Right forelimb (tissue), 1 donor: ENCODE measurements at places on chromosomes 7 and 10.

GRCh38 chr7:137916564-137916963 is 69.8 kb upstream of the DGKI start:
- DNase-seq: no peak

DNA sequence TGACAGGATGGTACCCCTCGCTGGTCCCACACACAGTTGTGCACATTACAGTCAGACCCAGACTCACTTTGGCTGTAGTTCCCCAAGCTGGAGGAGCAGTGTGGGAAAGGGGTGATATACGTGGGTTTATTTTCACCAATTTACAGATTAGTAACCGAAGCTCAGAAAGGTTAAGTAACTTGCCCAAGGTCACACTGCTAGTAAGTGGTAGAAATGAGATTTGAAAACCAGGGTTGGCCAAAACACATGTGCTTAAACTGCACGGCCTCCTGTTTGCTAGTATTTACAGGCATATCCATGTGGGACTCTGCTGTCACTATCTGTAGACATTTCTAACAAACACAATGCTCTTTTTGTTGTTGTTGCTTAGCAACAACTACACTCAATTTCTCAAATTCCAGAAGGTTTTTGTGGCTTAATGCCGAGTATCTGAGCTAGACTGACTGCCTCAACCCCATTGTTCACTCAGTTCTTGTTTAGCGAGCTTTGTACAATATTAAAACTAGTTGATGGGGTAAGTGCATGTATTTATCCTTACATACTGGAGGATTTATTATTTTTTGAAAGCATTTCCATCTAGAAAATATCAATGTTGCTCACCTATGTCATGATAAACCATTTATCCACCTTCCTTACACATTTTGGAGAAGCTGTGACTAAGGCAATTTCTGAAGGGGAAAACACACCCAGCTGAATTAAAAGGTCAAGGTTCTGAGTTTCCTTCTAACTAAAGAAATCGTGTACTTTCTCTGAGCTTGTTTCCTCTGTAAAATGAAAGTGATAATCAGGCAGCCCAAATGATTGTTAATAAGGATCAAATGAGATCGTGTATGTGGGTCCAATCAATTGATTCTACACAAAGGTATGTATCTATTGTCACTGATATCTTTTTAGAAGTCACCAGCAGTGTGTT is 5.3 kb upstream of the TMEM139 start:
- DNase-seq: no peak

GRCh38 chr7:119335405-119335804 is 937.6 kb upstream of the KCND2 start:
- DNase-seq: no peak

- DNase-seq: no peak
Measured at GRCh38 chr10:106866244-106866845, 298.2 kb downstream of the SORCS1 start.

DNA sequence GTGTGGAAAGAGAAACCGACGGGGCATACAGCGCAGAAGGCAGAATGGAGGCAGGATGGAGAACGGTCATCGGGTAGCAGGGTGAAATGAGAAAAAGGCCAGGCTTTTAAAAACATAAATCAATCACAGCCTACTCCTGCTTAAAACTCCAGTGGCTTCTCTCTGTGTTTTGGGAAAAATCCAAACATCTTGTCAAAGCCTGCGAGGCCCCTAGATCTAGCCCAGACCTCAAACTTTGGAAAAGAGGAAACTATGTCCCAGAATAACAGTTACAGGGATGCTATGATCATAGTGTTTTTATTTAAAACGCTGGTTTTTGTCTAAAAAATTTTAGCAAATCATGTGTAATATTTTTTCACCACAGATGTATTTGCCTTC is 41.1 kb downstream of the PPP1R3C start:
- DNase-seq: no peak

DNA sequence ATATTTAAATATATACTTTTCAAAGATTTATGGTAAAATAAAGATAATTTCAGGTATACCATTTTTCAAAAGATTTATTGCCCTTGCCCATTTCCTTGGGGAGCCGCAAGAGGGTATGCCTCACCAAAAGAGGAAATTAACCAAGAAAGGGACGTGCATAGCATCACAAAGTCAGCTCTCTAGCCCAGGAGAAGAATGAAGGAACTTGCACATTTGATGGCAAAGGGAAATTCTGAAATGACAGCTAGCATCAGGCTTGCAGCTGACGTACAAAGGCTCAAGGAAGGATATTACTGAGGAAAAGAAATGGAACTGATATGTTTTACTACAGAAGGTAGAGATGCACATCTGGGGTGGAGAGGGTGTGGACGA is 93.6 kb upstream of the RSU1 start:
- no peak for DNase-seq

DNA sequence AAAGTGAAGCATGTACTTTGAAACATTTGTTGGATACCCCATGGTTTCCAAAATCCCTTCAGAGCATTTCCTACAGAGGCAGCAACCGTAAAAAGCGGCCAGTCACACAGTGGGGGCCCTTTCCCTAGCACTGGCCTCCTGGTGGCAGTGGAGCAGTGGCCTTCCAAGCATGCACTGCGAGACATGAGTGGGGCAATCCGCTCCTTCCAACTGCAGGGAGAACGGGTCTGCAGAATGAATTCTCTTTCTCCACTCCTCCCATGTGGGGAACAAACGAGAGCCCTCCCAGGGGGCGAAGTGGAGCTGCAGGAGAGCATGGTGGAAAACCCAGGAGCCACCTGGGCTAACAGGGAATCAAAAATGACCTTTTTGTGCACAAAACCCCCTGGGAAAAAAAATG is 542.9 kb upstream of the GALNT17 start:
- no peak for DNase-seq

- no peak for DNase-seq
Measured at GRCh38 chr7:494259-494687, 25.4 kb downstream of the PDGFA start.
